Neural cell (in vitro differentiated cells): ENCODE measurements at places on chromosomes 7 and 10. TPM values are rescaled to one million over a fixed set of nuclear protein-coding genes. Genes with fewer than 3 reads are reported as not detected.

The PRR15 gene
- not detected in 2 replicates for polyA plus RNA-seq

The GRID1 gene
- 7.3 and 10.4 TPM in 2 replicates for polyA plus RNA-seq

The NRAP gene
- 0.08 TPM in 1 of 2 replicates, not detected in the other for polyA plus RNA-seq

The LBX1 gene
- 0.08 TPM in 1 of 2 replicates, not detected in the other for polyA plus RNA-seq

The SUFU gene
- polyA plus RNA-seq: 4.8 and 5.4 TPM in 2 replicates

The VSTM4 gene
- 0.52 and 0.66 TPM in 2 replicates for polyA plus RNA-seq

The PROSER2 gene
- 0.20 and 1.1 TPM in 2 replicates for polyA plus RNA-seq

The LIPJ gene
- polyA plus RNA-seq: 0.15 and 0.16 TPM in 2 replicates

The FGFBP3 gene
- polyA plus RNA-seq: 35.9 and 39.5 TPM in 2 replicates

The HIBADH gene
- 10.8 and 14.4 TPM in 2 replicates for polyA plus RNA-seq
